ENCODE measurements at places on chromosomes 13 and 19.
A peak's percentile ranks its signal among the peaks of the same experiment; 100 is the strongest.

DNA sequence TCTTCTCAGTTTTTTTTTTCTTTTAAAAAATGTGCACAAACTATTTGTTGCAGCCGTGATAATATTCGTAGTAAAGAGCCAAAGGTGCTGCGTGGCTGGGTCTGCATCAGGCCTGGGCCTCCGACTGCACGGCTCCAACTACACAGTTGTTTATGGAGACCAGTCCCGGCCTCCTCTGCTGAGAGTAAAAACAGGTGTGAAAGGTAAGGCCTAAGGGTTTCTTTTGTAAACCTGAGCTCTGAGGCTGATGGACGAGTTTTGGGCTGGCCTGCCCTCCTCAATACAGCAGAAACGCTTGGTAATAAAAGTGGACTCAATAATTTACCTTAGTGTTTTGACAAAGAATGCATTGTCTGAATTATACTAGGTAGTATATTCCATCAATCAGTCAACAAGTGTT, 3.9 kb downstream of the MBNL2 start:
- DNase-seq, result no peak

DNA sequence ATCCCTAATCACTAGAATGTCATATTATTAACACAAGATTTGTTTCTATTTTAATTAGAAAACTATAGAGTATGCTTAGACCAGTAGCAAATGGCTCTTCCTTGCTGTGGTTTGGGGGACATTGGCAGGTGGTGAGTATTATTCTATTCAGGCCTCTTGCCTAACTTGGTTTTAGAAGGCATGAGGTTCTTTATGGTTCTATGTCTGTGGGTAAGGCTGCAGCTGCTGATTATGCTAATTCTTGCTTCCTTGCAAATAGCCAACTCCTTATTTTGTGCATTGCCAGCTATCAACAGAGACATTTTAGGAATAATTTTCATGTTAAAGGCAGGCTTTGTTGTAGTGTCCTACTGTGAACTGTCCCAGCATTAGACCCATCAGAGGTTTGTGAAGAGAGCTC, 1344.9 kb downstream of the UQCRFS1 start:
- DNase-seq, result no peak

- no peak for DNase-seq
Observed at GRCh38 chr19:48806518-48806817, 4.4 kb downstream of the BCAT2 start.

DNA sequence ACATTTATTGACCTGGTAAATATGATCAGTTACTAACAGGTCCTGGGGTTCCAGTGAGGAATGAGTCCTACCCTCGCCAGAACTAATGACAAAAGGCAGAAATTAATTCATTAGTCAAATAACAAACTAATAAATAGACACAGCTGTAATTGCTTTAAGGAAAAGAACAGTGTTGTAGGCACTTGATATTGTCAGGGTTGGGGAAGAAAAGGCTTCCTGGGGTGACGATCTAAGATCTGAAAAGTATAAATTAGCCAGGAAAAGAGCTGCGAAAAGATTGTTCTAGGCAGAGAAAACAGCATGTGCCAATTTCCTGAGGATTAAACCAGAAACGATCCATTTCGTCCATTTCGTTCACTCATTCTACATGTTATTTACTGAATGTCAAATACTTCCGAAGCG, 670 bp upstream of the CHAF1A start:
- no peak for DNase-seq

GRCh38 chr19:28239270-28239669, 973.7 kb downstream of the UQCRFS1 start:
- no peak for DNase-seq

DNA sequence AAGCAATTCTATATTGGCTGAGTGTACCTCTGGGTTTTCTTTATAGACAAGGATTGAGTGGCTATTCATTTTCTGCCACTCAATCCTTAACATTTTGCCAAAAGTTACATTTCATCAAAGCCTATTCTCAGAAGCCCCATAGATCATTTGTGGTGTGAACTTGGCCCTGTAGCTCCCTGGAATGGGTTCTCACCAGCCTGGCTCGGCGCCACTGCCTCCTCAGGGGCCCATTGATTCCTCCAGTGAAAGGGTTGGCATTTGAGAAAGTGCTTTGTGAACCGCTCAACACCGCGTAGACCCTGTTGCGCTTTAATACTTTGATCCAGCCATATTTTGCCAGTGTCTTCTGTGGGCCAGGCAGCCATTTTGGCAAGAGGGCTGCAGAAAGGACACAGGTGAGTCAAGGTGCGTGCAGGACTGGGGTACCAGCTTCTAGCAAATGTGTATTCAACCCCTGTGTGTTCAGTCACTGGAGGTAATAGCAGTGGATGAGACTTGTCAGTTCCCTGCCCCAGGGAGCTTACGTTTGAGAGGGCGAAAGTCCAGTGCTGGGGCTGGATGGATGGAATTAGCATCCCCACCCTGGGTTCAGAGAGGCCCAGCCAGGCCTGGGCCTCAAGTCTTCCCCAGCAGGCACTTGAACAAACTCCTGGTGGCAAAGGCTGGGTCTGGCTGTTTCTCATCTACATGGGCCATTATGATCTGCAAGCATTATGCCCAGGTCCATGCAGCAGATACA, 3.8 kb downstream of the RAB8A start:
- no peak for DNase-seq

DNA sequence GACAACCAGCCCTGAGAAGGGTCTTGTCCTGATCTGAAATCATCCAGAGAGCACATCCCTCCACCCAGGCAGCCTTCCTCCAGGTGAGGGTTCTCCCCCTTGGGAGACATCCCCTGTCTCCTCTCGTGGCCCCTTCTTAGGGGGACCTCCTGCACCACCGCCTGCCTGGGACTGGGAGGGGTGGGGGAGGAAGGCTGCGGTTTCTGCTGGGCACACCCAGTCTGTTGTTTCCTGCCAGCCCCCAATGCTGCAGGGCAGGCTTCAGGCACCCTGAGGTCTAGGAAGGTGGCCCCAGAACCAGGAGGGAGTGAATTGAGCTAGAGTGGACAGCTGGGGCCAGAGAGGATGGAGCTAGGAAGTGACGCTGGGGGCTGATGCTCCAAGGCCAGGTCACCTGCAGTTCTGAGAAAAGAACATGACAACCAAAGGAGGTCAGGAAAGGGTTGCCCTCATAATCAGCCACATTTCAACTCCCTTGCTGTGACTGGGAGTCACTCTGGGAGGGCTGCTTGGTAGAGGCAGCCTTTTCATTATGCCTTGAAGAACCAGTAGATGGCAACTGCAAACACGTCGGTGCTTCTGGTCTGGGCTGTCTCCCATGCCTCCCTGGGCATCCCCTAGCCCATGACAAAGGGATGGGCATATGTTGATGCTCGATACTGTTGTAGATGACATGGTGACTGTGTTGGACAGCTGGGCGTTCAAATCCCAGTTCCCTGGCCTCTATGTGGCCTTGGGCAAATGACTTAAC, 1.4 kb downstream of the ARHGEF18 start:
- DNase-seq, result no peak

- DNase-seq, result no peak
Observed at GRCh38 chr19:40800997-40801377, 2.0 kb downstream of the EGLN2 start.

DNA sequence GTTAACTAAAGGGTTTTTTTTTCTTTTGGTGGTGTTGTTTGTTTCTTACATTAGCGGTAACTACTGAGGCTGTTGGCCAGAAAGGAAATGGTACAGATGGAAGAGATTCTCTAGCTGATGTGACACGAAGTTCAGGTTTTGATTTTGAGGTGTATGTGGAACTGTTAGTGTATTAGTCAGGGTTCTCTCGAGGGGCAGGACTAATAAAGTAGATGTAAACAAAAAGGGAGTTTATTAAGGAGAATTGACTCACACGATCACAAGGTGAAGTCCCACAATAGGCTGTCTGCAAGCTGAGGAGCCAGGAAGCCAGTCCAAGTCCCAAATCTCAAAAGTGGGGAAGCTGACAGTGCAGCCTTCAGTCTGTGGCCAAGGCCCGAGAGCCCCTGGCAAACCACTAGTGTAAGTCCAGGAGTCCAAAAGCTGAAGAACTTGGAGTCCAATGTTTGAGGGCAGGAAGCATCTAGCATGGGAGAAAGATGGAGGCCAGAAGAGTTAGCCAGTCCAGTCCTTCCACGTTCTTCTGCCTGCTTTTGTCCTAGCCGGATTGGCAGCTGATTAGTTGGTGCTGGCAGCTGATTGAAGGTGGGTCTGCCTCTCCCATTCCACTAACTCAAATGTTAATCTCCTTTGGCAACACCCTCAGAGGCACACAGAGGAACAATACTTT, 577.6 kb downstream of the EFNB2 start:
- DNase-seq, result no peak

DNA sequence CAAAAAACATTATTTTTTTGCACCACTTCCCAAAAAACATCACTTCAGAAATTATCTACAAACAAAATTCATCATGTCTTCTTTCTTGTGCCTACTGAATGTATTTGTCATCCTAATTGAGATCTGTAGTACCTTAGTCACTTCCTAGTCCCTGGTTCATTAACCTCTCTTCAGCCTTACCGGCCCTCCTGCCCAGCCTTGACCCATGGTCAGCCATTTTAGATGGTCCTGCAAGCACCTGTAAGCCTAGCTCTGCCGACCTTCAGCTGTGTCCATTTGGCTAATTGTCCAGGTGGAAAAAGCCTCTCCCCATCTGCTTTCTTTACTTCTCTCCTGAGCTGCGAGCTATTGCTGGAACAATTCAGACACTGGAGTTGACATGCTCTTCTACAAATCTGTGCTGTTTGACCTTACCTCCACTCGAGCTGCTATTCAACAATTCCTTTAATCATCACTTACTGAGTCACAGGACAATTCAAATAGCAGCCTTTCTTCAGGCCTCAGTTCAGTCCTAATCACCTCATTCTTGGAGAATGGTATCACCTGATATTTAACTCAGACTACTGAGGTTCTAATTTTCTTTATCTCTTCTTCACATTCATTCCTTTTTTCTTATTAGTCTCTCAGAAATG, 882.5 kb downstream of the PCDH9 start:
- no peak for DNase-seq

- no peak for DNase-seq
Observed at GRCh38 chr13:109166804-109167203, 537.4 kb downstream of the MYO16 start.

- peak; percentile 0 for DNase-seq
Observed at GRCh38 chr19:22052644-22053013, 345 bp downstream of the ZNF257 start.

GRCh38 chr13:48369988-48370387, 42.9 kb downstream of the LPAR6 start:
- no peak for DNase-seq

GRCh38 chr13:51624695-51625345, 40.6 kb downstream of the WDFY2 start:
- DNase-seq, result no peak

DNA sequence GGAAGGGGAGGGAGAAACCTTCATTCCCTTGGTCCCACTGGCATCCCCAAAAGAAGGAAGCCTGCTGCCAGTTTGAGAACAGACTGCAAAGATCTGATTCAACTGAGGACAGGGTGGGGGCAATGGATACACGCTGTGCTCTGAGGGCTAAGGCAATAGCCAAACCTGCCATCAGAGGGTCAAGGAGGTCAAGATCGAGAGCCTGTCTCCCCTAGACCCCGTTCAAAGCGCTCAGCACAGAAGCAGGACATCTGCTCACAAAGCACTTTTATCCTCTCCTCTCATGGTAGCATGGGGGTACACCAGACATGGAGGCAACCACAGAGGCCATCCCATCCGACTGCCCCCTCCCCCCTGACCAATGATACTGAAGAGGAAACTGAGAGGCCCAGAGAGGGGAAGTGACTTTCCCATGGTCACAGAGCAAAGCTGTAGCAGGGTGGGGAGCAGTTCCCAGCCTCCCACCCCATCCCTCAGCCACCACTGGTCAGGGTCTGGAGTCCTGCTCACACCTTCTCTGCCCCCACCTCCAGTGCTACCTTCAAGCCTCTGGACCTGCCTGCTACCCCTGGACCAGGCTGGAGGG, 11.1 kb downstream of the POU2F2 start:
- DNase-seq, result no peak

GRCh38 chr19:35287713-35288112, 4.2 kb upstream of the MAG start:
- no peak for DNase-seq

GRCh38 chr19:13277104-13277809, 127.0 kb downstream of the IER2 start:
- peak; percentile 21 for DNase-seq

GRCh38 chr19:50928831-50929230, 17.6 kb upstream of the KLK4 start:
- DNase-seq, result no peak

GRCh38 chr19:41796362-41796761, at the start of gene CEACAM3:
Gene CEACAM3 (plus strand): TSS chr19:41796587. CDS start chr19:41796678, 91 bp downstream.
- DNase-seq, result no peak

- peak; percentile 34 for DNase-seq
Observed at GRCh38 chr13:38350114-38350617, 515 bp downstream of the UFM1 start.

DNA sequence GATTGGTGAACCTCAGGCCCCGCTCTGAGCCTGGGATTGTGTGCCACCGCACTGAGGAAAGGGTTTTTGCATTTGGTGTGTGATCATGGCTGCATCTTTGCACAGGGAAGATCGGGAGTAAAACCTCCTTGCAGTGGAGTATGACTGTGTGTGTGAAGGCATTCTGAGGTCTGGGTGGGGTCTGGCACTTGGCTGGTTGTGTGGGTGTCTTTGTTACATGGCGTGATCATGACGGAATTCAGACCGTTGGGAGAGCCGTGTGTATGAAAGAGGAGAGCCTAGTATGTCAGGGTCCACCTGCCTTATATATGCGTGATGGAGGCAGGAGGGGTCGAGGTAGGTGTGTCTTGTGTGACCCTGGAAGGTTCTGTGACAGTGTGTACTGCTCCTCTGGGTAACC, 740 bp upstream of the BEST2 start:
- no peak for DNase-seq

DNA sequence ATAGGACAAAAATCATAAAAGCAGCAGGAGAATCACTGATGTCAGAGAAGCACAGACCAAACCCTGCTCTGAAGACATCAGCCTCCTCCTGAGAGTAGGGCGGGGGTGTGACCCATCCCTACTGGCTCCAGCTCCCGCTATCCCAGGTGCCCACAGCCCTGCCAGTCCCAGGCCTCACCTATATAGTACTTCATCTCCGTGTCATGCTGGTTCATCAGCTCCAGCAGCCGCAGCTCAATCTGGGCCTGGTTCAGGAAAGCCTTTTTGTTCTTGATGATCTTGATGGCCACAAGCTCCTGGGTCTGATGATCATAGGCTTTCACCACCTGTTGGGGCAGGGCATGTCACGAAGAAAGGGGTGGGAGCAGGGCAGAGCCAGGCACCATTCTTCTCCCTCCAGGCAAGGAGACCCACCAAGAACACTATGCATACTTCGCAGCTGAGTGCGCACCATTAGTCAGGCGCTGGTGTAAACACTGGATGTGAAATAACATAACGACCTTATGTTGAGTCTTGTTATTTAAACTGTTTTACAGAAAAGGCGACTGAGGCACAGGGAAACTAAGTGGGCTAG, 4.2 kb downstream of the DYRK1B start:
- no peak for DNase-seq

GRCh38 chr19:49809160-49809940, 3.7 kb downstream of the FUZ start:
- DNase-seq, result no peak

DNA sequence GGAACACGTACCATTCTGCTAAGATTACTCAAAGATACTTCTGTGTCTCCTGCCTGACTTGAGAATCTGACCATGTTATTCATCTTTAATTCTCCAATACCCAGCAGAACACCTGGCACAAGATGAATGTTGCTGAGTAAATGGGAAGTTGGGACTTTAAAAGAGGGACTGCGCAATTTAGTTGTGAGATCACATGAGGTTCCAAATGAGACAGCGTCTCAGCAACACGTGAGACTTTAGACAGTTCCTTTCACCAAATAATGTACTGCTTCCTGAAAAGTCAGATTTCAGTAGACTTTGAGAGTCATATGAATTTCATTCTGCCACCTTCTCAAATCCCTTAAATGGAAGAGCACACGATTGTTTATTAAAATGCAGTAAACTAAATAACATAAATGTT, 36.7 kb downstream of the DOCK9 start:
- DNase-seq, result no peak

All from stimulated activated CD8-positive, alpha-beta memory T cell treated with anti-CD3 and anti-CD28 coated beads, Interleukin-15, amount 100 ng/mL, for 48 hours (primary cell).